LoVo (cell line): ENCODE measurements at places on chromosomes 11 and 22.

DNA sequence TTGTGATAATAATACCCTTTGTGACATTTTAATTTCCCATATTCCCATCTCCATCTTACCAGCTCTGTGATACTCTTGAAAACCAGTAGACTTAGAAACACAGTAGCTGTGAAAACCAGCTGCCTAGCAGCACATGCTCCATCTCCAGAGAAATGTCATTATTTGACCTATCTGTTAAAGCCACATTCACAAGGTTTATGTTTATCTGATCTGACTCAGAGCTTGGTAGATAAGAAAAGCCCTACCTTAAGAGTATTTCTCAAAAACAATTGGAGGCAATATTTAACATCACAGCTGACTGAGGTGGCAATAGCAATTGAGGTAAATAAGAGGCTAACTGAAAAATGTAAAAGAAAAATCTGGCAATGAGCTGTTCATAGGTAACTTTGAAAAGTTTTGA, 8.1 kb upstream of the ANO3 start:
- DNase-seq = no peak

DNA sequence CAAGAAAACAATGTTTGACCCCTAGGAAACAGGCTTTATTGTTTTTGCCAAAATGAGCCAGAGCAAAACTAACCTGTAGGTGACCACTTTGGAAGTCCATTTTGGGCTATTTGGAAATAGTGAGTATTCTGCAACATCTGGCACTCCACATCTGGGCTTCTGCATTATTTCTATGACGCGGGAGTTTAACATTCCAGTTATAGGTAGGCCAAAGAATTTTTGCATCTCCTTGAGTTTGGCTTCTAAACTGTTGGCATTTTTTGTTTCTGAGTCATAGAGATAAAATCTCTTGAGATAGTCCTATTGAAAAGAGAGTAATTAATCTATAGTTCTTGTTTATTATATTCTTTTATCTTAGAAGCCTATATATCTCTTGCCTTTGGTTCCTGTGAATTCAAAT, 2.9 kb downstream of the MMP7 start:
- no peak for DNase-seq

- no peak for DNase-seq
Observed at GRCh38 chr11:80473562-80473961, 1032.7 kb upstream of the TENM4 start.

GRCh38 chr11:18720808-18721560, 5.0 kb downstream of the IGSF22 start:
- peak; percentile 41 for DNase-seq

- DNase-seq = no peak
Observed at GRCh38 chr22:40441761-40442390, 71.5 kb downstream of the SGSM3 start.

DNA sequence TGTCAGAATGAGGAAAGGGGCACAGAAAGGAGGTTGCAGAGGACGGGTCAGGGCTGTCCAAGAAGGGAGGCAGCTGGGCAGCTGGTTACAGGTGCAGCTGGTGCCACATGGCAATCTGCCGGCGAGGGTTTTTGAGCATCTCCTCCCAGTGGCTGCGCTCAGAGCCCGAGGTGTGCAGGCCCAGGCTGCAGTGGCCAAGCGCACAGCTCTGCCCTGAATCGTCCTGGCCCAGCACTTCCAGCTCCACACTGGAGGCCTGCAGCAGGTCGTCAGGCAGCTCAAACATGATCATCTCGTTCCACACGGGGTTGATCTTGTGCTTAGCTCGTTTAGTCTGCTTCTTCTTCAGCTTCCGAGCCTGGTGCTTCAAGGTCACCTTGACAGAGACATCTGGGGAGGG, 42.2 kb downstream of the SYT13 start:
- DNase-seq = no peak

DNA sequence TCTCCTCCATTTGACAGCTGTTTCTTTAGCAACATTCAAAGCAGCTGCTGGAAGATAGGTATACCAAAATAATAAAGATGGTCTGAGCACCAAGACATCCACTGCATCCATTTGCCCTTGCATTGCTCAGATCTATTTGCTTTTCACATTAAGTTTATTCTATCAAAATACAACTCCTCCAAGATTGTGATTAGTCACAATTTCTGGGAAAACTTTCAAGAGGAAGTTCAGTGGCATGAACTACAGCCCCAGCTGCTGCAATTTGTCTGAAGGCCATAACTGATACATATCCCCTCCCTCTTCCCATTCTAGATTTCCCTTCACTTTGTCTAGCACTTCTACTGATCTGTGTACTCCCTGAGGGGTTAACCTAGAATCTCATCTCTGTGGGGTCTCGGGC, 117.5 kb upstream of the CEP126 start:
- no peak for DNase-seq
